ENCODE measurements at places on chromosomes 3 and 15.

GRCh38 chr3:173173652-173174051 lies 32.6 kb upstream of the SPATA16 start:
- no peak for DNase-seq

GRCh38 chr3:122105626-122106025 lies 50.5 kb downstream of the CD86 start:
- DNase-seq: no peak

DNA sequence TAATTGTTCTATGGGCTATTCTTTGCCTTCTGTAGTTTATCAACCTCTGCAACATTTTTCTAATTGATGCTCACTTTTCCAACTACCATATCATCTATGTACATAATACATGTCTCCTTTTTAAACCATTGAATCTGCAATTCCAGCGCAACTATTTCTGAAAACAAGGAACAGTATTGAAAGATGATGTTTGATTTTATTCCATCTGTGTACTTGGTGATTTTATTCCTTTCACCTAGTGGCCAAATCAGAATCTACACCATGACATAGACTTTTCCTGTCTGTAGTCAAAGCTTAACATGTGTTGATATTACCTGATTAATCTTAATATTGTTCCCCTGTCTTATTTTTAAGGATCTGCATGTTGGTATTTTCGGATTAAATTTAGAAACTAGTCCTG lies 13.0 kb downstream of the NKTR start:
- no peak for DNase-seq

DNA sequence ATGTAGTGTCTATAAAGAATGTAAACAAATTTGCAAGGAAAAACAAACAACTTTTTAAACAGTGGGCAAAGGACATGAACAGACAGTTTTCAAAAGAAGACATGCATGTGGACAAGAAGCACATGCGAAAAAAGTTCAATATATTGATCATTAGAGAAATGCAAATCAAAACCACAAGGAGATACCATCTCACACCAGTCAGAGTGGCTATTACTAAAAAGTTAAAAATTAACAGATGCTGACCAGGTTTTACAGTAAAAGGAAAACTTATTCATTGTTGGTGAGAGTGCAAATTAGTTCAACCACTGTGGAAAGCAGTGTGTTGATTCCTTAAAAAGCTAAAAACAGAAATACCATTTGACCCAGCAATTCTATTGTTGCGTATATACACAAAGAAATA lies 47.1 kb upstream of the LSAMP start:
- no peak for DNase-seq

DNA sequence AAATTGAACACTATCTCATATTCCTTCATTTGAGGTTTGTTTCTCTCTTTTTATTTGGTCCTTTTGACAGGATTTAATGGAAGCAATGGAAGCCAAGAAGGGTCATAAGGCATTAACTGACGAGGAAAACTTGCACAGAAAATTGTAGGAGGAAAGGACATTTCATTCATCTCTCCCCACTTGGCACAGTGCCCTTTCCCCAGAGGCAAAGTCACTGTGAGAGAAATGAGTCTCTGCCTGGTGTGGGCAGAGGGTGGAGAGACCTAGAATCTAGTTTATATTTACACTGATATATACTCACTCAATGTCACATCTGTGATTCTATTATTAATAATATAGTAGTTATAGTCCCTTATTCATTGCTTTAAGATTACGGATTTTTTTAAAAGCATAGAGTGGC lies 324.6 kb upstream of the IL12A start:
- DNase-seq: no peak

- DNase-seq: no peak
Measured at GRCh38 chr3:112774293-112774926, 72.3 kb downstream of the CD200R1L start.

DNA sequence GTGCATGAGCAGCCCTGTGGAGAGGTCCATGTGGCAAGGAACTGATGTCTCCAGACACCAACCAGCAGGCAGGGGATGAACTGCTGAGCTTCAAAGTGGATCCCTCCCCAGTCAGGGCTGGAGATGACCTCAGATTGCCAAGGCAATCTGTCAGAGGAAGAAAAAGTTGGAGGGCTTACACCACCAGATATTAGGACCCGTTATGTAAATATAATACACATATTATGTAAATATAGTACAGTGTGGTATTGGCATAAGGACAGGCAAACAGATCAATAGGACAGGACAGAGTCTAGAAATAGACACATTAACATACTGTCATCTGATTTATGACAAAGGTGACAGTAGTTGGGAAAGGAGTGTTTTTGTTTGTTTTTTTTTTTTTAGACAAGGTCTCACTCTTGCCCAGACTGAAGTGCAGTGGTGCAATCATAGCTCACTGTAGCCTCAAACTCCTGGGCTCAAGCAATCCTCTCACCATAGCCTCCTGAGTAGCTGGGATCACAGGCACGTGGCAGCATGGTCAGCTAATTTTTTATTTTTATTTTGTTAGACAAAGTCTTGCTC lies 18.0 kb upstream of the RAB7A start:
- no peak for DNase-seq
